ENCODE measurements at places on chromosomes 13 and 19. TPM values are rescaled to one million over a fixed set of nuclear protein-coding genes. Genes with fewer than 3 reads are reported as not detected.

Gene ABHD13
- total RNA-seq = 28.5 TPM

Gene KLK3
- total RNA-seq = 0.31 TPM

Gene CELF5
- not detected for total RNA-seq

Gene IFNL1
- not detected for total RNA-seq

Gene ZFP36
- 676 TPM for total RNA-seq

Gene CAPN12
- 1.8 TPM for total RNA-seq

Gene RUBCNL
- total RNA-seq = 12.6 TPM

All from mononuclear cell (primary cell).